GM12892 (cell line): ENCODE measurements at places on chromosomes 4 and X.

GRCh38 chrX:24702362-24703184, 8.9 kb downstream of the POLA1 start:
- DNase-seq, result peak; percentile 11

- no peak for DNase-seq
Observed at GRCh38 chr4:162865102-162865501, 301.6 kb downstream of the NAF1 start.

DNA sequence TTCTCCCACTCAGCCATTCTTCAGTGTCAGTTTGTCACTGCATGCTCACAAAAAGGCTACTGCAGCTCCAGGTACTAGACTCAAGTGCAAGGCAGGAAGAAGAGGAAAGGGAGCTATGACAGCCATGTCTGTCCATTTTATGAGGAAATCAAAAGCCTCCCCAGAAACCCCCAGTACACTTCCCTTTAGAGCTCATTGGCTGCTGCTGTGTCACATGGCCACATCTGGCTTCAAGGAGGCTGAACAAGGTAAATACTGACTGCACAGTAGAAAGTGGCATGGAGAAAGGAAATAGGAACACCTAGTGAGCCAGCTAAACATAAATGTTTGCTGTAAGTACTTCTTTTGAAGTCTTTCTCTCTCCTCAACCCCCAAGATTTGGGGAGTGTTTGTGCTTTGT, 67.2 kb upstream of the FRAS1 start:
- DNase-seq, result no peak

DNA sequence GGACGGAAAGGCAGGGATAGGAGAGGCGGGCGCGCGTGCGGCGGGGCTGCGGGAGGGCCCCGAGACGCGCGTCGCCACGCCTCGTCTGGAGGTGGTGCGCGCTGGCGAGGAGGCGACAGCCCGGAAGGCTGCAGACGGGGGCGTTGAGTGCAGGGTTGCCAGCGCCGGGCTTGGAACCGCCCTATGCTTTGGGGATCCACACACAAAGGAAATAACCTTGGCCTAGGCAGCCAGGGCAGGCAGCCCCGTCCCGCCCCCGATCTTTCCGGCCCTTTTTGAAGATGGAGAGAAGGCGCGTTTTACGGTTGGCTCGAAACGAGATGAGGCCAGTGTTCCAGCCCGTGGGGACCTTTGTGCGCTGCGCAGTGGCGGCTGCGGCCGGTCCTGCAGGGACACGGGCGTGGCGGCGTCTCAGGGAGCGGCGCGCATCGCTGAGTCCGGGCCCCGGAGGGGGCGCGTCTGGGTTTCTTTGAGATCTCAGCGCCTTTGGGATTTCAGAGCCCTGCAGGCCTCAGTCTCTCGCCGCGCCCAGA, 50.8 kb upstream of the TRIM2 start:
- peak; percentile 36 for DNase-seq

DNA sequence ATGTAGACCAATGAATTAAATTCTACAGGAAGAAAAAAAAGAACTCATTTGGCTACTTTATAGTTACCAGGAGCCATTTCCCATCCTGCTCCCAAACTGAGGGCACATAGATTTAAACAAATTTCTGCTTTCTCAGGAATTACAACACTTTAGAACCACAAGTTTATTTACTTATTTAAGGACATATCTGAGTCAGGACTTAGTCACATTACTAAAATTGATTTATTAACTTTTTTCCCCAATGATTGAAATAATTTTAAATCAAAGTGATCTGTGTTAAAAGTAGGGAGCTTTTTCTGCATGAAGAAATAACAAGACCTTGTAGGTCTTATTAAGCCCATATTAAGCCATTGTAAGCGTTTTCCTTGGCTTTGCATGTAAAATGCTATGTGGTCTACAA, 291.0 kb upstream of the HAND2 start:
- DNase-seq, result no peak
